ENCODE measurements at places on chromosomes 4 and X. TPM values are rescaled to one million over a fixed set of nuclear protein-coding genes. Genes with fewer than 3 reads are reported as not detected.

DNA sequence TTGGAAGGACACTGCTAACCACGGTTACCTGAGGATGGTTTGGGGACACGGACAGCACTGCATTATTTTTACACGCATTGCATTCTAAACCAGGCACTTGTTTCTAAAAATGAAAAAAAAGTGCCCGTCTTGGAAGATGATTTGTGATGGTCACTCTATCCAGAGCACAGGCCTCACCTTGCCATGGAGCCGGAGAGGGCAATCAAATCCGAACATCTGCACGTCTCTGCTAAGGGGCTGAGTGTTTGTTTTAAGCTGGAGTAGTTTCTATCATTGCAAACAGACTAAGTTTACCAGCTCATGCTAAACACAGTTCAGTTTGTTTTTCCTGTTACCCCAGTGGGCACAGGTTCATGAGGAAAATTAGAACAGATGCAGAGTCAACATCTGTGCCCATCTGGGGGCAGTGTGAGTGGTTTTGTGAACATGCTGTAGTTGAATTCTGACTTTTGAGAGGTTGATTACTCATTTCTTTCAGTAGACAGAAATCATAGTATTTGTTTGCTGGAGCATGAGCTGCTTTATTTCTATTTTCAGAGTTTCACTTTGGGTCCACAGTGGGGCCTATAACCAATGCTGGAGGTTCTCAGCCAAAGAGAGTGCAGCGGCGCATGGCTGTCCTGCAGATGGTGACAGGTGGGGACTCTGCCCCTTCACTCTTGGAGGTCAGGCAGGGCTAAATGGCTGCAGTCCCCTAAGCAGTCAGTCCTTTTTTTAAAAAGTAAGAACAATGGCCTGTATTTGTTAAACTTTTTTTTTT is 65.4 kb upstream of the ENPP6 start:
- no peak for DNase-seq

DNA sequence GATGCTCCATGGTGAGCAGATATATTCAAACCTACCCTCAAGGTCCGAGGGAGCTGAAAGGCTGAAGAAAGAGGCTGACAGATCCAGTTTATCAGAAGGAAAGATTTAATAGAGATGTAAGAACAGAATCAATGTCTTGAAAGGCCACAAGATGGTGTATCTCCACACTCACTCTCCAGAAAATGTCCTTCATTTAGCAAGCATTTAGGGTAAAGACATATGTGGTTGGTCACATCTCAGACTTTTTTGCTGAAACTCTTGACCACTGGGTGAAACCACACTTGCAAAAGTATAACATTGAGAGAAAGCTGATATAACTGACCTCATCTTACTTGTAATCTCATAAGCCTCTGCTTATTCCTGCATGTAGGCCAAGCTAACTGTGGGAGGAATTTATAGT is 745.8 kb upstream of the GALNTL6 start:
- no peak for DNase-seq

DNA sequence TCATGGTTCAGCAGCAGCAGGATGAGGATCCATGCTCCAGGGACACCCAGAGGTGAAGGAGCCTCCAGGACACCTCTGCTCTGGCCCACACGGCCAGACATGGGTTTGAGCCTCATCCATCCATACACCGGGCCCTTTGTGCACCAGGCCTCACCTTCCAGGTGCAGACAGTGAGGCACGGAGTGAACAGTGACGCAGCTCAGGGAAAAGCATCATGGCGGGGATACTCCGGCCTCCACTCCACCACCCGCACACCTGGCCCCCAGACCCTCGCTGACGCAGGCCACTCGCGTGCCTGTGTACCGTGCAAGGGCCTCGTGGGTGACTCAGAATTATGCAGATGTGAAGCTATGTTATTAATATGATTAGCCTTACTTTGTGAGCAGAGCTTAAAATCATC is 33.3 kb downstream of the ADRA2C start:
- DNase-seq = no peak

DNA sequence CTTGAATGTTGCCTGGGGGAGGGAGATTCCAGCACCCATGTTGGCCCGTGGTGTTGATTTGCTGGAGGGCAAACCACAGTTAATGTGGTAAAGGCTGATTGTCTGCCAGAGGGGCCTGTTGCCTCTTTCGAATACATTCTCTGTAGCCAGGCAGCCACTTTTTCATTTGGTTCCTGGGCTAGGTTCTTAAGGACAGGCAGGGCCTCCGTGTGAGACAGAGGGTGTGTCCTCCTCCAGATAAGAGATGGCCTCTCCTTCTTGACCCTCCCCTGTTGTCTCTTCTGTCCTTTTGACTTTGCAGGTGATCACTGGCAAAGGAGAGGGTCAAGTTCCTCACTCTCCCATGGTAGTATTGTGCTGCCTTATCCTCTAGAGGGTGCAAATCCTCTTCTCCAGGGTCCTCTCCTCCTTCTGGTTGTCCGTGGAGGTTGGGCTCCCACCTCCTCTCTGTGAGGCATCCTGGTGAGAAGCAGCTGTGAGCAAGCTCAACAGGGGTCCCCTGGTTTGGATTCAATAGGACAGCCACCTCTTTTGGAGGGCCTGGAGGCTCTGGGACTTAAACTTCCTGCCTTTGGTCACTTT is 44.9 kb downstream of the ZNF182 start:
- peak; percentile 26 for DNase-seq

Gene CT45A5
- total RNA-seq = not detected

DNA sequence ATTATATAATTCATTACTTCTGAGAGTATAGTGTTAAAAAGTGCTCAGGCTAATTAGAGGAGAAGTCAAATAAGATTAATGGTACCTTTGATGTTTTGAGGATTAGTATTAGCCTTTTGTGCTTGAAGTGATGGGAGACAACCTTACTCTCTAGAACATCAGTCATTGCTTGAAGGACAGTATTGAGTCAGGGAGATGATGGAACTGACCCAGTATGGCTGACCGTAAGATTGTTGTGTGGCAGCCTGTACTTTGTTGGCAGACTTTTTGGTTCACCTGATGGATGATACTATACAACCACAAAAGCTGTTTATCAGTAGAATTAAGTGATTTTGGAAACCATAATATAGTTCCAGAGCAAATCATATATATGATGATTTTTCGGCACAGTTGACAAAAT is 9.9 kb downstream of the OGT start:
- no peak for DNase-seq

GRCh38 chrX:72358313-72358712 is 52.6 kb upstream of the CITED1 start:
- DNase-seq = peak; percentile 24

Gene KLKB1
- 0.09 TPM for total RNA-seq

GRCh38 chr4:101356928-101357327 is 9.6 kb upstream of the PPP3CA start:
- DNase-seq = peak; percentile 87

GRCh38 chrX:154719132-154719675 is 31.7 kb downstream of the GAB3 start:
- peak; percentile 72 for DNase-seq

DNA sequence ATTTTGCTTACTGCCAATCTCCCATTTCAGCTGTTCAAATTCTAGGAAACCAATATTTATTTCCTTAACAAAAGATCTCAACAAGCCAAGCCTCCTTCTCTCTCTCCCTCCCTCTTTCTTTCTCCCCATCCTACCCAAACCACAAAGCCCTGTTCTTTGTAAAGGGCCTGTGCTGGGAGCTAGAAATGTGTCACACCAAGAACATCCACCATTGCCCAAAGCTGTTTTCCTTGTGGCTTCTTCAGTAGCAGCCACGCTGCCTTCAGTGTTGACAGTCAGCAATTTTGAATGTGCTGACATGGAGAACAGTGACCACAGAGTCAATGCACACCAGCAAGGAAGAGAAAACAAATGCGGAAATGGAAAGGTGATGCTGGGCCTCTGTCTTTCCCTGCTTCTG is 203.0 kb downstream of the MAML3 start:
- peak; percentile 56 for DNase-seq

DNA sequence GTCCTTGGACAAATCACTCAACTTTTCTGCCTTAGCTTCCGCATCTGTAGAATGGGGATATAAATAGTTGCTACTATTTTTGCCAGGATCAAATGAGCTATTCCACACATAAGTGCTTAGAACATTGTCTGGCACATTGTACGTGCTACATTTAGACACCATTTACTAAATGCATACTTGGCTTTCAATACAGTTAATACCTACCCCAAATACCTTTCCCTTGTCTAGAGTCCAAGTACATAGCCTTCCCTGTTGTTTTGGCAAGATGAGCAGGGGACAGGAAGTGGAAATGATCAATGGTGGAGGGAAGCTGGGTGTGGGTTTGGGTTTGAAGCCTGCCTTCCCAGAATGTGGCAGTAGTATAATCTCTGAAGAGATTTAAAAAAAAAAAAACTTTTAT is 82.0 kb downstream of the CHRDL1 start:
- DNase-seq = no peak

DNA sequence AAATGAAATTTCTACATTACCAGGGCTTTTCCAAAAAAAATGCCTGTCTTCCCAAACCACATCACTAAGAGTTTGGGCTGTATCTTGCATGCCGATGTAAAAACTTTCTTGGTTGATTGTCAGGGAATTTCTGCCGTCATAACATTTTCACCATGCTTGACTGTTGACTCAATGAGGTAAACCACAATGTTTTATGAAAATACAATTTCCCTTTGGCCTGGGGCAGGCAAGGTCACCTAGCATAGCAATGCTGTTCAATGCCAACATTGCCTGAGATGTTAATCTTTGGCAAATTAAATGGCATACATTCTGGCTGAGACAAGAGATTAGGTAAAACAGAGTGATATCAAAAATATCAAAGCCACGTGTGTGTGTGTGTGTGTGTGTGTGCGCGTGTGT is 137.1 kb upstream of the TBL1X start:
- peak; percentile 67 for DNase-seq

DNA sequence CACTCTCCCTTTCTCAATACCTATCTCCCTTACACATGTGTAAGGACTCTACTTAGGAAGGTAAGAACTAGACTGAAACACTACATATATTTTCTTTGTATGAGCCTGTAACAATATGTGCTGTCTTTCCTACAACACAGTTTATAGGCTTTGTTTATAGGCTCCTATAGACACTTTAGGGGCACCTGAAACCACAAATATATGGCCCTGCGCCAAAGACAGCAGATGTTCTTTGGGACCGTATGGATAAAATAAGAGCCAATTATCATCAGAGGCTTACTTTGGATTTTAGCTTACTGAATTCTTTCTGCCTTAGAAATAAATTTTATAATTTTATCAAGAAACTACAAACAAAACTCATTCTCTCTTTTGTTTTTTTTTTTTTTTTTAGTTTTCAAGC is 16.6 kb upstream of the CXCL3 start:
- DNase-seq = no peak

DNA sequence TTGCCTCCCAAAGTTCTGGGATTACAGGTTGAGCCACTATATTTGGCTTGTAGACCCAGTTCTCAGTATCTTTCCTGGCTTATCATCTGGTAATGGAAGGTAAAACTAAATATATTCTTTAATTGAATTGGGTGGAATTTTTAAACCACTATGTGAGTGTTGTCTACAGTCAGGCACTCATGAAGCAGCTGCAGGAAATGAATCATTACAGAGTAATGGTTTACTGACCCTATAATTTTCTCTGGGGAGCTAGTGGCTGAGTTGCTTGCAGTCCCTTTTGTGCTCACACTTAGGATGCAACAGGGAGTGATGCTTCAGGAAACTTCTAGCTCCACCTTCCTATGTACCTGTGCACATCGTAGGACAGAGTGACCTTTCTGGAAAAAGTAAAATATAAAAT is 4.1 kb upstream of the UGT2B7 start:
- no peak for DNase-seq

Gene PASD1
- 0.18 TPM for total RNA-seq

DNA sequence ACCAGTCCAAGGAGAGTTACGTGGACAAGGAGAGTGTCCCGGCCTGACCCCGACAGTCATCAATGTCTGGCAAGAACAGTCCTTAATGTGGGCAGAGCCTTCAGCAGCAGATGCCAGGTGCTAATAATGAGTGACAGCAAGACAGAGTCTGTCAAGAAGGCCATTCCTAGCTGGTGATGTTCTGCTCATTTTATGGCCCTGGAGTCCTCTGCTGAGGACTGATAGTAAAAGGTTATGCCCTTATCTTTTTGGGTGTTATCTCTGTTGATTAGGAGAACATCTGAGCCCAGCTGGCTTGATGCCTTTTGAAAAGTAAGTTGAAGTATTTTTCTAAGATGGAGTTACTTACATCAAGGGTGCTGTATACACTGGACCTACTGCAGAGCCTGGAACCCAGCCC is 67.3 kb downstream of the SLC34A2 start:
- no peak for DNase-seq

DNA sequence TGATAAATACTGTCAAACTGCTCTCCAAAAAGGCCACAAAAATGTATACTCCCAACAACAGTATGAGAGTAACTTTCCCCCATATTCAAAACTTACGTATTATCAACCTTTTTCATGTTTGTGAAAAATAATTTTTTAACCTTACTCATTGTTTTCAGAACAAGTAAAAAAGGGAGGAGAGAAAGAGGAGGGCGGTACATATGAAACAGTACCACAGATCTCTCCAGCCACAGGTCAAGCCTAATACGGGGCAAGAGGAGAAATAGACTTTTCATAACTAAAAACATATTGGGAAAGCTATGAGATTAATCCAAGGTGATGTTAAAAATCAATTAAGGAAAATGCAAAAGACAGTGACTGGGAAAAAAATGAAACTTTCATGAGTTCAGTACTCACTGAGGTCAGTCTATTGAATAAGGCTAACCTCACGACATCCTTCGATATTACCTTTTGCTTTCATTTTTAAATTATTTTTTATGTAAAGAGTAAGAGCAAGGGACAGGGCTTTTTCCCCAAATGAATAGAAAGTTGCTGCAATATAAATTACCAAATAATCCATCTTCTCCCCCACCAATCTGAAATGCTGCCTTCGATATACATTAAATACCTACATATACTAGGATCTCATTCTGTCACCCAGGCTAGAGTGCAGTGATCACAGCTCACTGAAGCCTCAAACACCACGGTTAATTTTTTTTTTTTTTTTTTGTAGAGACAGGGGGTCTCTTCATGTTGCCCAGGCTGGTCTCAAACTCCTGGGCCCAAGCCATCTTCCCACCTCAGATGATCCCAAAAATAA is 25.3 kb downstream of the FBXW7 start:
- no peak for DNase-seq

Data from cardiac muscle cell (in vitro differentiated cells and primary cell).